ENCODE measurements at places on chromosomes 3 and 15.

DNA sequence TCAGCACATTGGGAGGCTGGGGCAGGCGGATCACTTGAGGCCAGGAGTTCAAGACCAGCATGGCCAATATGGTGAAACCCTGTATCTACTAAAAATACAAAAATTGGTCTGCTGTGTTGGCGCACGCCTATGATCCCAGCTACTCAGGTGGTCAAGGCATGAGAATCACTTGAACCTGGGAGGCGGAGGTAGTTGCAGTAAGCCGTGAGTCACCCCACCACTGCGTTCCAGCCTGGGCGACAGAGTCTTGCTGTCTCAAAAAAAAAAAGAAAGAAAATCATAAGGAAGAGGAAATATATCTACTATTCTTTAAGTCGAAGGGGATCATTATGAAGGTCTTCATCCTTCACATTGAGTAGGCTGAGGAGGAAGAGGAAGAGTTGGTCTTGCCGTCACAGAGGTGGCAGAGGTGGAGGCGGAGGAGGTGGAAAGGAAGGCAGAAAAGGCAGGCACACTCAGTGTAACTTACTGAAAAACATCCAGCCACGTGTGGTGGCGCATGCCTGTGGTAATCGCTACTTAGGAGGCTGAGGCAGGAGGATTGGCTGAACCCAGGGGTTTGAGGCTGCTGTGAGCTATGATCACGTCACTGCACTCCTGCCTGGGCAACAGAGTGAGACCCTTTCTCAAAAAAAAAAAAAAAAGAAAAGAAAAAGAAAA is 14.2 kb downstream of the CSK start:
- DNase-seq: no peak

- DNase-seq: no peak
Measured at GRCh38 chr3:141412087-141412935, 44.0 kb downstream of the ZBTB38 start.

- peak; percentile 50 for DNase-seq
Measured at GRCh38 chr3:13346481-13347389, 73.4 kb downstream of the NUP210 start.

- no peak for DNase-seq
Measured at GRCh38 chr3:183178512-183178832, 15.9 kb upstream of the LAMP3 start.

DNA sequence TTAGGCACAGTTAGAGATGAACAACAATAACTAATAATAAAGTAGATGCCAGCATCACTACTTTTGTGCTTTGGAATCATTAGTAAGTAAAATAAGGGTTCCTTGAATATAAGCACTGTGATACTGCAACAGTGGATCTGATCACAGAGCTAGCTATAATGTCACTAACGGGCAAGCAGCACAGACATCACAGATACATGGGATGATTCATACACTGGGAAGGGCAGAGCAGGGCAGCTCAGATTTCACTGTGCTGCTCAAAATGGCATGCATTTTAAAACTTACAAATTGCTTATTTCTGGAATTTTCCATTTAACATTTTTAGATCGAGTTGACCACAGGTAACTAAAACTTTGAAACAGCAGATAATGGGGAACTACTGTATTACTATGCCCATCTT is 476.6 kb downstream of the FHIT start:
- DNase-seq: no peak
